Heart left ventricle (tissue), 16 donors: ENCODE measurements at places on chromosomes 6 and 20. TPM values are rescaled to one million over a fixed set of nuclear protein-coding genes. Genes with fewer than 3 reads are reported as not detected.

GRCh38 chr6:149332602-149333265, 15.2 kb downstream of the TAB2 start:
- no peak for DNase-seq

DNA sequence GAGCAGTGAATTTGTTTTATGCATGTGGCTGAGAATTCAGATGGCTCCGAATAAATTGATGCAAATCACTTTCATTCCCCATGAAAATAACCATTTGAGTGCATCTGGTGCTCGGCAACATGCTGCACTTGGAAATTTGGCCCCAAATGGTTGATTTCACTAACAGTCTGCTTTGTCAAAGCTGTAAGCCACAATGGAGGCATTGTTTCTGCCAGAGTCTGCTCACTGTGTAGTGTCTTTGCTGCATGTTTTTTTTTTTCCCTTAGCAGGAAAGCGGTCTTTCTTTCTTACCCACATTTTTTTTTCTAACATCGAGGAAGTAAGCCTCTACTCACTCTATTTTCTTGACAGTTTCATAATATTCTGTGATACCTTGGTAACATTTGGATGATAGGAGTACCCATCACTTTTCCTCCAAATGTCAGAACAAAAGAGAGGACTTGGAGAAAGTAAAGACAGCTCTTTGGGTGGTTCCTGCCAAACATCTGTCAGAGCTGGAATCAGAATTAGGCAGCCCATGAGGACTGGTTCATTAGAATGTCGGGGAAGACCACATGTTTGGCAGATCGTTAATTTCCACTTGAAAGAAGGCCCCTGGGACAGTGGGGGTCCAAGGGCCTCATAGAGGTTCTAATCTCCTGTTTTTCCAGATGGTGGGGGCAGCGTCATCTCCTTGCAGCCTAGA, 149.5 kb downstream of the DOK5 start:
- no peak for DNase-seq

DNA sequence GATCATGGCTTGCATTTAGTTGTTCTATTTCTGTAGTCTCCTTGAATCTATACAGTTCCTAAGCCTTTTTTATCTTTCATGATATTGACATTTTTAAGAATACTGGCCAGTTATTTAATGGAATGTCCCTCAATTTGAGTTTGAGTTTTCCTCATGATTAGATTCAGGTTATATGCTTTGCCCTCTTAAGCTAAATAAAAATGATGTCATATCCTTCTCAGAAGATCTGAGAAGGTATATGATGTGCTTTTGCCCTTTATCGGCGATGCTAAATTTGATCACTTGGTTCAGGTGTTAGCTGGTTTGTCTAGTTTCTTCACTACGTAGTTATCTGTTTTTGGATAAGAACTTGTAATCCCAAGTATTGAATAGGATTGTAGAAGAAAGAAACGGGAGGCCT, 509.8 kb upstream of the SOX4 start:
- DNase-seq, result no peak

- DNase-seq, result no peak
These were observed 108.4 kb downstream of the FOXF2 start for GRCh38 chr6:1497761-1498105.

DNA sequence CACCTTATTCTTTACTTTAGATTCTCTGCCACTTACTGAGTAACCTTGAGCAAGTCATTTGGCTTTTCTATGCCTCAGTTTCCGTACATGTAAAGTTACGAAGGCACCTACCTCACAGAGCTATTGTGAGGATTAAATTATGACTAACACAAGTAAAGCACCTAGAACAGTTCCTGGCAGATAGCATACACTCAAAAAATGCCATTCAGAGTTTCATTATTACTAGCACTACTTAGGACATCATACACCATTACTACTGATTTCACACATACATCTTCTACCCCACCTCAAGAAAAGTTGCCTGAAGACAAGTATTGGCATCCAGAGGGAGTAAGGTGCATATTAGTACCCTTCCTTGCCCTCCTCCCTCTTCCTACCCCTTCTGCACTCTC, 107.8 kb downstream of the OGFRL1 start:
- DNase-seq, result no peak

- peak; percentile 13 for DNase-seq
These were observed 15.1 kb upstream of the APMAP start for GRCh38 chr20:25007491-25008305.

- DNase-seq, result no peak
These were observed 489.3 kb downstream of the BTBD3 start for GRCh38 chr20:12406978-12407377.

DNA sequence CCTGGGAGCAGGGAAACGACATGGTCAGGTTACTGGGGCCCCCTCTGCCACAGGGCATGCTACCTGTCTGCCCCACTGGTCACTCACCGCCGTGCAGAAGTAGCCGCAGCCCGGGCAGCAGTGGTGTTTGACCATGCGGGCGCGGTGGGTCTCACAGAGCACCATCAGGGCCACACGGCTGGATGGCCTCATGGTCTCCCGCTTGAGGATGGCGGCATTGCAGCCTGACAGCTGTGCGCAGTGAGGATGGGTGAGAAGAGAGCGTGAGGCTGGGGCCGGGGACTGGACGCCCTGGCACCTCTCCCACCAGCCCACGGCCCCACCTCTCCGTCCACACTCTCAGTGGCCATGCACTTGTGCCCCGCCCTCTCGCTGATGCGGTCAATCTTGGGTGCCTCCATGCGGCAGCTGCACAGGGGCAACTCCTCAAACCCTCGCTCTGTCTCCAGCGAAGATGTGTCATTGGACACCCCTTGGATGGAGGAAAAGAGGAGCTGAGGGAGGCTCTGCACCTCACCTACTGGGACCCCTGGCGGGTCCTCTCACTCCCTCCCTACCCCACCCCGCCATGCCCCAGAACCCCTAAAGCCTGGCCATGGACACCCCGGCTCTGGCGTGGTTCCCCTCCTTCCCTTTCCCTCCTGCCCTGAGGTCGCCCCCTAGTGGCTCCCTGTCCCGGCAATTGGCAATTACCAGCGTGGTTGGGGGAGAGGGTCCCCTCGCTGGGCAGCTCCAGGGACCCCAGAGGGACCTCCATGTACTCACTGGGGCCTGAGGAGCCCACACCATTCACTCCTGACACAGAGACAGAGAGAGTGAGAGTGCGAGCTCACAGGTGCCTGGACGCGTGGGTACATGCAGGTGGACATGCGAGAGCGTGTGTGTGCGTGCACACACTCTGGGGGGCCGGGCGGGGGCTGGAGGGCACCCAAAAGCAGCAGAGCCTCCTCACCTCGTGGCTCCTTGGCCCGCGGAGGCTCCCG, 8.9 kb downstream of the EHMT2 start:
- DNase-seq, result peak; percentile 73

- DNase-seq, result no peak
These were observed 292.8 kb downstream of the CDC5L start for GRCh38 chr6:44680202-44680720.

- DNase-seq, result no peak
These were observed 18.1 kb downstream of the PPP1R3G start for GRCh38 chr6:5103250-5103649.

DNA sequence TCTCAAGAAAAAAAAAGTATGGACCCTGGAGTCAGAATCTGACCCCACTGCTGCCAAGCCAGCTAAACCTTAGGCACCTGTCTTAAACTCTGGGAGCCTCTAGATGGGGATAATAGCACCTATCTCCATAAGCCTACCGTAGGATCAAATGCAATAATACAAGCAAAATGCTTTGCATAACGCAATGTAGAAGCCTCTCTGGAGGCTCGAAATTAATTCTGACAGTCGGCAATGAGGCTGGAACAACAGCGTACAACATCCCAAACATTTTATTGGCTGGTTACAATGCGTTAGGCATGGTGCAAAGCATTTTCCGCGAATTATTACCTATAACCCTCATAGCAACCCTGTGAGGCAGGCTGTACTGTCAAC, 521 bp downstream of the CDK5RAP1 start:
- DNase-seq, result no peak

DNA sequence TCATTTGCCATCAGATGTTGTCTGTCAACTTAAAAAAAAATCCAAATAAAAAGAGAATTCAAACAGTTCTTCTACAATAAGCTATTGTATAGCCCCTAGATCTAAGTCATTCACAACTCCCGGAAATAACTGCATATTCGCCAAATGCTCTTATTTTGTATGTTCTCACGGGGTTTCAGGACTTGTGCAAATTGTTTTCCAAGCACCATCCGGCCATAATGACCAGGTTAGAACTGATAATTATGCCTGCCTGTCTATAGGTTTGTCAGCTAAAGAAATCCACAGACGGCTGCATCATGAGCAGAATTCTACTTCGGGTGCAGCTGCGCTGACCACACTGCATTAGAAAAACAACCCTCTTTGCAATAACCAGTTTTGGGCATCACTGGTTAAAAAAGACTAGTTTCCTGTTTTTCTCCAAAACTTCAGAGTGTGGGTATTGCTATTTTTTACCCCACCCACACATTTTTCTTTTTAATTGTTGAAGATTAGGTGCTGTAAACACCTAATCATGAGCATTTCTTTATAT, 87.7 kb downstream of the HIVEP2 start:
- no peak for DNase-seq

GRCh38 chr6:13575377-13575775, 975 bp downstream of the SIRT5 start:
- DNase-seq, result no peak

DNA sequence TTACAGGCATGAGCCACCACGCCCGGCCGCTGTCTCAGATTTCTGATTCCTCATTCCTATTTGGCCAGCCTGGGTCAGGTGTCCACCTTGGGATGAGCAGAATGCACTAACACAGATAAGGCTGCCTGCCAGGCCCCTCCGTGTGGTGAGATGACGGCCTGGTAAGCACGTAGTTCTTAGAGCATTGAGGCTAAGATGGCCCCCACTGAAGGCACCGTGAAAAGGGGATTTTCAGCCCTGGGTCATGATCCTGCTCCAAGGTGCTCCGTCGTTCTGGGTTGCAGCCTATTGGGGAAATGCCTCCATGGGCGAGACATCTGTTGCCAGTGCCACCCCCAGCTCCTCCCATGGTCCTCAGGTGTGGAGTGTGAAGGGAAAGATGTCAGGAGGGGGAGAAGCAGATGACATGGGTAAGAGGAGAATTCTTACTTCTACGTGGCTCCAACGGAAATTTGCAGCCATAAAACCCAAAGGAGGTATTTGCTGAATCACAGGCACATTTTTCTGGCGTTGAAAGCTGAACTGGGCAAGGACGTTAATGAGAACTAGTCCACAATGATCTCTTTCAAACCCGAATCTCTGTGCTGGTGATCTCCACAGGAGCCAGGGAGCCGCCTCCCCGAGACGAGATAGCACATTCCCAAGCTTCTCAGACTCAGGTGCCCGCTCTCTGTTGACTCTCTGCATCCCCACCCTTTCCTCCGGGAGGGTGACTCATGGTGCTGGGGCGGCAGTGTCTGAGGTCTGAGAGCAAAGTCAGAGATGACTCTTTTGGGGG, 34.0 kb upstream of the BMP6 start:
- DNase-seq, result no peak

DNA sequence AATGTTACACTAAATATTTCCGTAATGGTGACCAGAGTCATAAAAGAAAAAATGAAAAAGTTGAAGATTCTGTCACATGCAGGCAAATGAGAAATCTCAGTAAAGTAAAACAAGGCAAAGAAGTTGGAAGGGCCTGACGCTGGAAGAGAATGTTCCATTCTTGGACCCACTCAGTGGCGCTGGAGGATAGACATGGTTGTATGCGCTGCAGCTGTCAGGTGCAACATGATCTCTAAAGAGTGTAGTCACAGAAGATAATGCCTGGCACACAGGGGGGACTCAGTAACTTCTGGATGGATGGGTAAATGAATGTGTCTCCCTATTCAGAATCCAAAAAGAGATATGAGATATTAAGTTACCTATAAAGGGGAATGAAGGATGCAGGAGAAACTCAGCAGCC, 116.3 kb downstream of the FAXC start:
- no peak for DNase-seq

NINL gene
- total RNA-seq, result 2.9 TPM

EYA4 gene
- total RNA-seq, result 14.6 TPM

TGM3 gene
- total RNA-seq, result not detected

C6orf52 gene
- total RNA-seq, result 1.5 TPM

CLIC5 gene
- total RNA-seq, result 247 TPM

SEL1L2 gene
- 0.91 TPM for total RNA-seq
